ENCODE measurements at places on chromosomes 7 and 10.

DNA sequence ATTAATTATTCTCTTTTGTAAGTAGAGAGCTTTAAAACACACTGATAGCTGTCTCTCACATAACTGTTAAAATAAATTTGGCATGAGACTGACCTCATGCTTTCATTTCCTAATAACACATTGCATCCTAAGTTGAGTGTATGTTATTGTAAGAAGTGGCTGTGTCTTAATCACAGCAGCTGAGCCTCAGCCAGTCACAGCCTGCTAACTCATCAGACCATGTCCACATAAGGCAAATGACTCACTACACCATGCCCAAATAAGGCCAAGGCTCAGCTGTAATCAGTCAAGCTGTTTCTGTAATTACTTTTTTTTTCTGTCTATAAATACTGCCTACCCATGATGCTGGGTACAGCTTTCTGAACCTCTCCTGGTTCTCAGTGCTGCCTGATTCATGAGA lies 860.9 kb downstream of the XPNPEP1 start:
- no peak for DNase-seq

GRCh38 chr10:123429706-123430221 lies 236.4 kb upstream of the GPR26 start:
- no peak for DNase-seq

DNA sequence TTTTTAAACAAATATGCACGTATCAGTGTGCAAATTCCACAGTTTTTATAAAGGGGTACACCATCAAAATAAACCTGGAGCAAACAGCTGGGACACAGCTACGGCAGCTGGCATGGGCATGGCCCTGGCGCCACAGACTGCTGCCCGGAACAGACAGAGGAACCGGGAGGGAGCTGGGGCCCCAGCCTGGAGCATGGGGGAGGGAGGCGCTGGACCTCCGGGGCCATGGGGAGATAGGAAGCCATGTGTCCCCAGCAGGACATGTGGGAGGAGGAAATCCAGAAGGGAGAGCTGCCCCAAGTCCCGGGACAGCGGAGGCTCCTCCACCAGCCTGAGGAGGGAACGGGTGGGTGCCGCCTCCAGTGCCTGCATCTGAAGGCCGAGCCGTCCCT lies 180.1 kb downstream of the MAD1L1 start:
- no peak for DNase-seq

DNA sequence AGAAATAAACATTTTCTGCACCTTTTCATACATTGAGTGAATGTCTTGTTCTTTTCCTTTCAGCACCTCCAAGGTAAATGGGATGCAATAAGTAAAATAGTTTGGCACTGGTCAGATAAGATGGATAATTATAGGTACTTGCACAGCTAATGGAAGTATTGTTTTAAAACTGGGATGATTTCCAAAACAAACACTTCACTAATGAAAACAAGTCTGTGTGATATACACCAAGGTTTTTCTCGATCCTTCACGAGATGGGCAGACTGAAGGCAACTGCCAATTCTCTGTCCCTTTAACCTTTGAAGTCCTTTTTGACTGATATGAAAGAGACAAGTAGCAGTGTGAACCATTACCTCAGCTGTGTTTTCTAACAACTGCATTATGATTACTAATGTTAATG lies 423.8 kb downstream of the GFRA1 start:
- no peak for DNase-seq

- DNase-seq, result no peak
Observed at GRCh38 chr10:6083523-6084475, 5.0 kb upstream of the RBM17 start.

- DNase-seq, result no peak
Observed at GRCh38 chr10:113709221-113709838, 29.6 kb downstream of the CASP7 start.

DNA sequence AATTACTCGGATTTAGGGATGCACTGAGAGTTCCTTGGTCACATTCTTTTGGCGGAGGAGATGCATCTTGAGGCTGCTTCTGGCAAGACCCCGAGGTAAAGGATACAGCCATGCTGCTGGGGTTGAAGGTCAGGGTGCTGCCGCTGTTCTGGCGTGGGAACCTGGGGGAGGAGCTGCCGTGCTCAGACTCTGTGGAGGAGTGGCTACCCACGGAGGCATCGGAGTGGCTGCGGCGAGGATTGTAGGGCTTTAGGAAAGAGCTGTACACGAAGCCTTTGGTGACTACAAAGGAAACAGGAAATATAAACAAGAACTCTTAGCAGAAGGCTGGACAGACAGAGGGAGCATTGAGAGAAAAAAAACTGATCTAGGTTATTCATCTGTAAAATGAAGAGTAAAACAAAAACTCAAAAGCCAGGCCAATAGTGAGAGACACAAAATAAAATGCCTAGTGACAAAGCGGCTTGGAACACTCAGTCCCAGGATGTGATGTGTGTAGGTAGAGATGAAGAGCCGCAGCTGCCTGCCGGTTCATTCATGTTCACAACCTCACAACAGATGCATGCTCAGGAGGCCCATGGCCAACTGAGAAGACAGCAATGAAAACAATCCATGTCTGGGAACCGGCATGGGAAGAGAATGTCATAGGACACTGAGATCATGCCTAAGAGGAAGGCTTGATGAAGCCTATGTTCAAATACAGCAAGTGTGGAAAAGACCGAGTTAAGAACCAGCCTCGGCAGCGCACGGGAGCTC lies 97.8 kb downstream of the ABCC2 start:
- DNase-seq, result no peak

- DNase-seq, result no peak
Observed at GRCh38 chr7:66502230-66503035, 126.2 kb upstream of the KCTD7 start.

- peak; percentile 51 for DNase-seq
Observed at GRCh38 chr10:110868981-110869380, 2.7 kb upstream of the PDCD4 start.

- no peak for DNase-seq
Observed at GRCh38 chr7:2062648-2063047, 170.1 kb downstream of the MAD1L1 start.

- DNase-seq, result no peak
Observed at GRCh38 chr10:21464134-21464533, 61.3 kb downstream of the SKIDA1 start.

DNA sequence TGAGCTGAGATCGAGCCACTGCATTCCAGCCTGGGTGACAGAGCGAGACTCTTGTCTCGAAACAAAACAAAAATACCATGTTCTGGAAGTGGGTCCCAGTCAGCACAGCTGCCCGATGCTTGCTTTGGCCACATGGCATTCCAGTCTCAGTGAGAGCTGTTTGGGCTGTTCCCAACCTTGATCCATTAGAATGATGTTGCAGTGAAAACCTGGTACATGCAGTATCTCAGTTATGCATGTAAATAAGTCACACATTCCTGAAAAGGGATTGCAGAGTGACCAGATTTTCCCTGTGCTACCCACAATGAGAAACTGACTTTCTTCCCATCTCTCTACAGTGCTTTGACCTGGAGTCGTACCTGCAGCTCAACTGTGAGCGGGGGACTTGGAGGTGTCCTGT lies 15.4 kb downstream of the ZMIZ2 start:
- no peak for DNase-seq

DNA sequence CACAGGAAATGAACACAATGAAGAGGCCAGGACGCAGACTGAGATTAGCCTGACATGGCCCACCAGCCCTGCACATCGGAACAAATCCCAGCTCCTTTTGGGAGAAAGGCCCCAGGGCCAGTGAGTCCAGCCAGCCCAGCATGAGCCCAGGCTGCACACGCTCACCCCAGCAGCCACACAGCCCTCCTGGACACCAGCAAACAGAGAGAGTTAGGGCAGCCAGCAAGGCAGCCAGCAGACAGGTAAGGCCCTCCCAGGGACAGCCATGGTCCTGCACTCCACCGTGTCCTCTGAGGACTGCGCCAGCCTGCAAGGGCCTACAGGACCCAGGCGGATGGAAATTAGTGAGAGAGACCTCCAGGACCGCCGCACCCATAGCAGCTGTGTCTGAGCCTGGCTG lies 8.1 kb upstream of the GRID1 start:
- DNase-seq, result no peak

GRCh38 chr7:102953406-102953805 lies 40.6 kb downstream of the LRRC17 start:
- no peak for DNase-seq

- DNase-seq, result no peak
Observed at GRCh38 chr10:31921031-31921430, 7.6 kb downstream of the ARHGAP12 start.

GRCh38 chr7:27237735-27238334 lies 4.8 kb upstream of the EVX1 start:
- no peak for DNase-seq

DNA sequence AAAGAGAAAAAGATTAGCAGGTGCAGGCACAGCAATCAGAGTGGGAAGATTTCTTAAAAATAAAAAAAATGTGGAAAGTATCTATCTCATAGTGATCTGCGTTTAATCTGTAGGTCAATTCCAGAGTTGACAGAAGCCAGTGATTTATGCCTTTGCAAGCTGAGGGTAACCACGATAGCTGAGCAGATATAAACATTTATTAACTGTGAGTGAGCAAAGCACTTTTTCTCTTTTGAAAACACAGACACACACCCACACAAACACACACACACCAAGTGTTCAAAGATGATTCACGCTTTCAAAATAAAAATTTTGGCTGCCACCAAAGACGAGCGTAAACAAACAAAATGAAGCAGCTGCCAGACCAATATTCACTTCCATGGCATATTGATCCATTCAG lies 243.2 kb upstream of the SLC26A5 start:
- DNase-seq, result no peak

DNA sequence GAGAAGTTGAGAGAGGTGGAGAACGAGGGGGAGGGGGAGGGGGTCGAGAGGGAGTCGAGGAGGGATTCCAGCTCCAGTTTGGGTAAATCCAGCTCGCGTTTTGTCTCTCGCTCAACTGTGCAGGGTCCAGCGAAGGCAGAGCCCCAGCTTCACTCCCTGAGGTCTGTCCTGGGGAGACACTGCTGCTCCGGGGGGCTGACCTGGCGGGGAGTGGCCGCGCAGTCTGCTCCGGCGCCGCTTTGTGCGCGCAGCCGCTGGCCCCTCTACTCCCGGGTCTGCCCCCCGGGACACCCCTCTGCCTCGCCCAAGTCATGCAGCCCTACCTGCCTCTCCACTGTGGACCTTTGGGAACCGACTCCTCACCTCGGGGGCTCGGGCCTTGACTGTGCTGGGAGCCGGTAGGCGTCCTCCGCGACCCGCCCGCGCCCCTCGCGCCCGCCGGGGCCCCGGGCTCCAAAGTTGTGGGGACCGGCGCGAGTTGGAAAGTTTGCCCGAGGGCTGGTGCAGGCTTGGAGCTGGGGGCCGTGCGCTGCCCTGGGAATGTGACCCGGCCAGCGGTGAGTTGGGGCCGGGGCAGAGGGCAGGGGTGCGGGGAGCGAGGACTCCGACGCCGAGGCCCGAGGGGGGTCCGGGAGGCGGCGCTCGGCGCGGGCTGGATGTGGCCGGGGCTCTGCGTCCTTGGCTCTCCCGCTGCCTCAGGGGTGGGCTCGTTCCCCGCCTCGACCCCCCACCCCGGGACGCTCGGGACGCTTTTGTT lies at the start of gene TET1:
Gene TET1 (plus strand): TSS at position 152 of the 757 bp plus-strand sequence. CDS start 12,002 bp downstream, outside the sequence.
- no peak for DNase-seq

- DNase-seq, result no peak
Observed at GRCh38 chr7:79386688-79387422, 66.6 kb downstream of the MAGI2 start.

DNA sequence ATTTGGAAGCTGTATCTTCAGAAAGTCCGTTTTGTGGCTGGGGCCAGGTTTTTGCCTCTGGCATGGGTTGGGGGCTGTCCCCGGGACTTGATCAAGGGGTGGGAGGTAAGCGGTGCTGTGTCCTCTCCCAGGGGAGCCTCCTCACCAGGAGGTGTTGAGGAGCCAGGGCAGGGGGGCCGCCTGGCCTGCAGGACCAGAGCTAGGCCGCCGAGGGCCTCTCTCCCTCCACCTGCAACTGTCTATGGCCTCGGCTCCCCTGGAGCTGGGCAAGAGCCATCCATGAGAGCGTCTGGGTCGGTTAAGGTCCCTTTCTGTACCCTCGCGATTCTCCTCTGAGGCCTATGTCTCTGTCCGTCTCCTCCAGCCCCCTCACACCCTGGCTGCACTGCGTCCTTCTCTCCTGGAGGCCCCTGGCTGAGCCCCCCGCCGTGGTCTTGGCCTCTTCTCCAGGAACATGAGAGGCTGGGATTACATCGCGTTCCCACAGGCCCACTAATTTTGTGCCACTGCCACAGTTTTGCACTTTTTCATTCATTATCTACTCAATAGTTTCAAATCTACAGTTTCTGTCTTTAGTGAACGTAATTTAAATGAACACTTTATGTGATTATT lies 20.6 kb downstream of the CALML5 start:
- DNase-seq, result no peak

- DNase-seq, result no peak
Observed at GRCh38 chr10:21257191-21257590, 268.3 kb downstream of the SKIDA1 start.

GRCh38 chr7:33589911-33590310 lies 315.4 kb upstream of the BMPER start:
- no peak for DNase-seq

GRCh38 chr10:14585287-14586193 lies 189.2 kb downstream of the FAM107B start:
- no peak for DNase-seq

GRCh38 chr7:100090527-100091410 lies 2.0 kb downstream of the COPS6 start:
- DNase-seq, result no peak
